ENCODE measurements at places on chromosomes 3 and 15.

DNA sequence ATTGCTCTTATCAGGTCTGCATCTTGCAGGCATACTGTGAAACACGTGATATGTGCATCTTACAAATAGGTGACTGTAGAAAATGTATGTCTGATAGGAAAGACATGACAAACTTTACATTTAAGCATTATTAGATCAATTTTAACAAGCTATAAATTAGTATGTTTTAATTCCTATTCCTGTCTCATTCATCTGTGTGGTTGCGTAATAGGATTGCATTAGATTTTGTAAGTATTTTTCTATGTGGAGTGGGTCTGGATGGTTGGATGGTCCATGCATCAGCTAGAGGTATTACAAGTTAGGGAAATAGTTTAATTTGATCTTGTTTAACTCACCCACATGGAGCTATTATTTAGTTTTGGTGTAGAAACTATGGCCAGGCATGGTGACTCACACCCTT is 18.8 kb downstream of the ASTE1 start:
- H3K4me3 ChIP-seq = no peak overlapping the region
- H3K27ac ChIP-seq = no peak overlapping the region
- no peaks in the 10 kb centered on the region for H3K27me3 ChIP-seq
- peak; percentile 10 for DNase-seq

DNA sequence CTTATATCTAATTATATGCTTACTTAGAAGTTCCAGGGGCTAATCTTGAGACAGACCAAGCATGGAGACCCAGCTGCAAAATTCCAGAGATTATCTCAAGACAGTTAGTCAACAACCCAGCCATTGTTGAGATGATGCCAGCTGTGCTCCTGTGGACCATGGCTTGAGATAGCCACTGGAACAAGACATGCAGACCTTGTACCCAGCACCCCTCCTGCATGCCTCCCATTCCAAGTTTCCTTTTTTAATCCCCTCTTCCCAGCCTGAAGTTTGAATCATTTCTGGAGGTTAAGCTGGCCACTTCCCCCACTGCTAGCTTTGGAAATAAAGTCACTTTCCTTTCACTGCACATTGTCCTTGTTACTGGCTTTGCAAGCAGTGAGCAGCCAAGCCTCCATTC is 53.8 kb downstream of the IMPG2 start:
- no peak for DNase-seq
- H3K27me3 ChIP-seq = no peaks in the 10 kb centered on the region
- no peak overlapping the region for H3K4me3 ChIP-seq

- H3K4me3 ChIP-seq = no peak overlapping the region
- H3K36me3 ChIP-seq = no peaks in the 10 kb centered on the region
- H3K4me1 ChIP-seq = peaks cover 4% of the 10 kb centered on the region
- H3K27ac ChIP-seq = no peak overlapping the region
These were observed 166.2 kb downstream of the ZIC1 start for GRCh38 chr3:147575391-147575790.

DNA sequence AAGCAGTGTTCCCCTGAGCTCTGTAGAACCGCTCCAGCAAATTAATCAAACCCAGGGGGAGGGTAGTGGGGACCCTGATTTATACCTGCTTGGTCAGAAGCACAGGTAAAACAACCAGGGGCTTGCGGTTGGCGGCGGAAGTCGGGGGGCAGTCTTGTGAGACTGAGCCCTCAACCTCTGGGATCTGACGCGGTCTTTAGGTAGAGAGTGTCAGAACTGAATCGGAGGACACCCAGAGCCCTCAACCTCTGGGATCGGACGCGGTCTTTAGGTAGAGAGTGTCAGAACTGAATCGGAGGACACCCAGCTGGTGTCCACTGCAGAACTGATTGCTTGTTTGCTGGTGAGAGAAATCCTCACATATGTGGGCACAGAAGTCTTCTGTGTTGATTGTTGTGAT is 12.9 kb upstream of the PAQR5 start:
- H3K4me1 ChIP-seq = no peaks in the 10 kb centered on the region
- no peaks in the 10 kb centered on the region for H3K36me3 ChIP-seq
- H3K27me3 ChIP-seq = no peaks in the 10 kb centered on the region
- no peak overlapping the region for H3K27ac ChIP-seq
- no peak overlapping the region for H3K4me3 ChIP-seq
- DNase-seq = no peak

Measured in MCF 10A (cell line).